ENCODE measurements at places on chromosomes 2 and 18.

GRCh38 chr2:130864830-130865800 is 28.4 kb downstream of the ARHGEF4 start:
- no peak for DNase-seq

GRCh38 chr2:9473308-9473984 is 905 bp upstream of the IAH1 start:
- no peak for DNase-seq

DNA sequence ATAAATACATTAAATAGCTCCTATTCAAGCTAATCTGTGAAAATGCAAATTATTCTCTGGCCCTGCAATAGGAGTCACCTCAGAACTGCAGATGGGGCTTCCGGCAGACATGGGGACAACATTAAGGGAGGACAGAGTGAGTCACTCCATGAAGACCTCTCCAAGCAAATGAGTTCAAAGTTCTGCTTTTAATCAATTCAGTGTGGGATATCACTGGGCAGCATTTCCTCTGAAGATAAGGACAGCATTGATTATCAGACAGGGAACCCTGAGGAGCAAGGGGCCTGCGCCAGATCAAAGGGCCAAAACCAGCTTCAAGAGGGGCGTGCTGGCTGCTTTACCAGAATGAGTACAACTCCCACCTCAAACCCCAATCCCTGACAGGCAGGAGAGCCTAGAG is 356.9 kb upstream of the KLHL29 start:
- no peak for DNase-seq

DNA sequence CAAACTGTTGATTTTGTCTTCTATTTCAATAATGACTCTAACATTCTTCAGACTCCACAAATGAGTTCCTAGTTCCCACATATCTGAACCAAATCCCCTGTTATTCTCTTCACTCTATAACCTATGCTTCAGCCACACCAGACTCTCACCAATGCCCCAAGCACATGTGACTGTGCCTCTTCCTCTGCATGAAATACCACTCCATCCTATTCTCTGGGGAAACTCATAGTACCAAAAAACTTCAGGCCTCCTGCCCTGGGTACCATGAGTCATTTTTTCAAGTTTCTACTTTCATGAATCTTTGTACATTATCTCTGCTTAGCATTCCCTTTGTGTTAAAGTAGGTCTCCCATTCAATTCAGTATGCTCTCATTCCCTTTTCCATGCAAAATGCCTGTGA is 353.2 kb downstream of the ZEB2 start:
- DNase-seq, result no peak

DNA sequence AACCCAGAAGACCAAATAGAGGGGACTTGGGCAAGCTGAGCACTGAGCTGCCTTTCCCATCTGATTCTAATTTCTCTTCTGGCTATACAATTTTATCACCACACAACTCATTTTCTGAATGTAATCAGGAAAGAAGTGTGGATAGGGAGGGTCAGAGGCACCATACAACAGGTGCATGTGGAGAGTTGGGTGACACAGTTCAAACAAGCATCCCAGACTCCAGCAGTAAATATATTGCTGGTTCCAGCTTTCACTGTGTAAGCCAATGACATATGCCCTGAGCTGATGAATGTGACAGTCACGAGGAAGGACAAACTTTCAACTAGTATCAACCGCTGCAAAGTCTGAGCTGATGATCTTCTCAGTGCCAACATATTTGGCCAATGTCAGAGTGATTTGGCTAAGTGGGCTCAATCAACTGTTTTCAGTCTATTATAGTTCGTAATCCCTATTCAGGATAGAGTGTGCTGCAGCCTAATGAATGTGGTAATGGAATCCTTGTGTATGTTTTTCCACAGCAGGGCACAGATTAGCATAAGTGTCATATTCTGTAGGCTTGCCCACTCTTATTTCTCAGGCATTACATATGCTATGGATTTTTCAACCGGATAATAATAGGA is 109.9 kb upstream of the MEIS1 start:
- DNase-seq, result no peak

DNA sequence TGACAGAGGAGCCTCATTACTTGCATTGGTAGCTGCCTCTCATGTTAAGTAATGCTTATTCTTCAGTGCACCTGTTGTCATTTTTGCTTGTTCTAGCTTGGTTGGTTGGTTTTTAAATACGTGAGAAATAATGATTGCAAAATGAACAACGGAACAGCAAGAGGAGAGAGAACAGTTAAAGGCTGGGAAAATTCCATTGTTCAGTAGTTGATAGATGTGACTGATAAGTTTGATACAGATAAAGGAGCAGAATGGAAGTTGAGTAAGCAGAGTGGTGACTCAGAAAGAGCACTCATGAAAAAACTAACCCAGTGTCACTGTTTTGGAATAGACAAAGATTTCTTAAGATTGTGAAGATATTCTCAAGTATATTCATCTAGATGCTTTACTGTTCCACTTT is 50.5 kb downstream of the MTA3 start:
- DNase-seq, result no peak

DNA sequence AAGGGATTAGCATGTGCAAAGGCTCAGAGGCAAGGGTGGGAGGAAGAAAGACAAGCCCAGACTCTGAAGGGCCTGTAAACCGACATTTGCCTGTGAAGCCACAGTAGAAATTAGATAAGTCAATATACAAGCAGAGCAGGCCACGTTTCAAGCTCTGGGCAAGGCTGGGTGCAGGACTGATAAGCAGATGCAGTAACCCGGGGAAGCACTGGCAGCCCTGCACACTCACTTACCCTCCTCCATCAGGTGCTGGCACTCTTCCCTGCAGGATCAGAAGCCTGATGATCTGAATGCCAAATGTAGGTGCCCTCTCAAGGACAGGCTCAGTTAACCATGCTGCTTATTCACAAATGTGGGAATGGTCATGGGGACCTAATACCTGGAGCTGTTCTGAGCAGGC is 46.3 kb upstream of the RAB12 start:
- no peak for DNase-seq

GRCh38 chr18:27713738-27714095 is 463.2 kb downstream of the CDH2 start:
- no peak for DNase-seq

DNA sequence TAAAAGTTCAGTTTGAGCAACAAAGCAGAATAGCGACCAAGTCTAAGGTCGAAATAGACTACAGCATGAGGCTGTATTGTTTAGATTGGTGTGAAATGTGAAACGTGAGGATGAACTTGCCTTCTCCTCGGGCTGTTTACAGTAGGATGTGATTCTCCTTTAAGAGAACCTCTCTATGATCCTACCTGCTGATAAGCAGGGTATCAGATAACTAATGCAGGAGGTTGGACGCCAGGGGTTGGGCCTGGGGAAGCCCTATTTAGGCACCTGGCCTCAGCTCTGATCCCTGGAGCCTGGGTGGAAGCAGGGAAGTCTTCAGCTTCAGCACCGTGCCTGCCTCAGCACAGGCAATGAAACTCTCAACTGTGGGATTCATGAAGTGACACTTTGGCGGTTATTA is 11.4 kb downstream of the CRYGD start:
- DNase-seq, result no peak

DNA sequence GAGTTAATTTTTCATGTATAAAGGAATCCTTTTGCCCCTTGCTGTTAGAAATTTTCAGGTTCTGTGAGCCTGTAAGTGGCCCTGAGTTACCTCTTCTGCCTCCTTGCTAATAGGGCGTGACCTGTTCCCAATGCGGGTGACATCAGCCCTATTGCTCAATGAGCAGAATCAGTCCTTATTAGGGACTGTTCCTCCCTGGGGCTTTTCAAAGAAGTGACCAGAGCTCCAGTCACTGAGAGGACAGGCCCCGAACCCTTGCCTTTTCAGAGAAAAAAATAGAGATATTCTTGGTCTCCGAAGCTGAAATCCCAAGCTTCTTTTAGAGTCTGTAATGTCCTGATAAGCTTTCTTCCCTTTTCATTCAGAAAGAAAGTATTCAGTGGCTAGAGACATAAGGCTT is 8.2 kb upstream of the APOB start:
- no peak for DNase-seq

DNA sequence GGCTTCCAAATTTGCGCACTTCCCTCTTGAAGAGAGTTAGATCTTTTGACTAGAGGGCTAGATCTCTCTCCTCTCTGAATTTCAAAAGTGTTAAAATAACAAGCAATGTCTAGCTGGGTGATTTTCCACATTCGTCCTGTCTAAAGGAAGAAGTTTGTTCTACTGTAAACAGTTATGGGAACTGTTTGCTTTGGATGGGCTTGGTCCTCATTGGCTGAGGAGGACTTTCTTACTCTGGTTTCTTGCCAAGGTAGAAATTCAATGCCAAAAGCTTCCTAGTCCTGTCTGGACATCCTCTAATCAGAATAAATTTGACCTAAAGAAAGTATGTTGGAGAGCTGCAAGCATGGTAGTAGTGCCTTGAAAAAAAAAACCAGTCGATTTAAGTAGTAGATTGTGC is 47.4 kb upstream of the RAPH1 start:
- DNase-seq, result no peak

GRCh38 chr2:230184727-230185578 is 34.8 kb downstream of the SP110 start:
- DNase-seq, result no peak

DNA sequence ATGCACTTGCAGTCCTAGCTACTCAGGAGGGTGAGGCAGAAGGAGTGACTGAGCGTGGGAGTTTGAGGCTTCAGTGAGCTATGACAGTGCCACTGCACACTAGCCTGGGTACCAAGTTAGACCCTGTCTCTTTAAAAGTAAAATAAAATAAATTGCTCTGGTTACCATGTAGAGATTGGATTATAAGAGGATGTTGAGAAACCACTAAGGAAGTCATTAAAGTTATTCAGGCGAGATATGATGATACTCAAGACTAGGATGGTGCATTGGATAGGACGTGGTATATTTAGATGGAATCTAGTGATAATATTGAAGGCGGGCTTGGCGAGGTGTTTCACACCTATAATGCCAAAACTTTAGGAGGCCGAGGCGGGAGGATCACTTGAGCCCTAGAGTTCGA is 50.6 kb downstream of the BMPR2 start:
- no peak for DNase-seq

GRCh38 chr2:133044556-133044955 is 374.6 kb upstream of the LYPD1 start:
- no peak for DNase-seq

- no peak for DNase-seq
These were observed 95.9 kb downstream of the MAP4K4 start for GRCh38 chr2:101793277-101793969.

GRCh38 chr2:120867290-120868241 is 131.9 kb downstream of the GLI2 start:
- DNase-seq, result no peak

DNA sequence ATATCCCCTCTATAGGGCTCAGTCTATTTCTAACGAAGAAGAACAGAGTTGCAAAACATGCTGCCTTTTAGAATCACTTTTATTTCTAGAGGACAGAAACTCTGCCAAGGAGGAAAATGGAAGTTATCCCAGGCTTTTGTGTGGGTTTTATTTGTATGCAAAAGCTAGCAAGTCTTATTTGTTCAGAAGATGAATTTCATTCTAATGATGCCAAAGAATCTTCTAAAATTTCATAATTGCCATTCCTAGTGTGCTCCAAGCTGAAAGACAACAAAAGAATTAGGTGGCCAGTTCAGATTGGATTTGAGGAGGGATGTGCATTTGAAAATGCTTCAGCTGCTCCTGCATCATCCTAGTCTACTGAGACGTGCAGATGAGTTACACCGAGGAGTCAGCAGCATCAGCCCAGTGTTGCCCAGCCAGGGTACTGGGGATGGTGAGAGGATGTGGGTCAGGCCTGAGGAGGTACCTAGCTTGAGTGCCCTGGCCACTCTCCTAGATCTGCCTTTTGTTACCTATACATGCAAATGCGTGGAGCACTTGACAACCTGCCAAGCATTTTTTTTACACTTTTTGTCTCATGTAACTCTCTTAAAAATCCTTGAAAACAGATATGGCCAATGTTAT is 80.1 kb downstream of the KCNS3 start:
- no peak for DNase-seq

DNA sequence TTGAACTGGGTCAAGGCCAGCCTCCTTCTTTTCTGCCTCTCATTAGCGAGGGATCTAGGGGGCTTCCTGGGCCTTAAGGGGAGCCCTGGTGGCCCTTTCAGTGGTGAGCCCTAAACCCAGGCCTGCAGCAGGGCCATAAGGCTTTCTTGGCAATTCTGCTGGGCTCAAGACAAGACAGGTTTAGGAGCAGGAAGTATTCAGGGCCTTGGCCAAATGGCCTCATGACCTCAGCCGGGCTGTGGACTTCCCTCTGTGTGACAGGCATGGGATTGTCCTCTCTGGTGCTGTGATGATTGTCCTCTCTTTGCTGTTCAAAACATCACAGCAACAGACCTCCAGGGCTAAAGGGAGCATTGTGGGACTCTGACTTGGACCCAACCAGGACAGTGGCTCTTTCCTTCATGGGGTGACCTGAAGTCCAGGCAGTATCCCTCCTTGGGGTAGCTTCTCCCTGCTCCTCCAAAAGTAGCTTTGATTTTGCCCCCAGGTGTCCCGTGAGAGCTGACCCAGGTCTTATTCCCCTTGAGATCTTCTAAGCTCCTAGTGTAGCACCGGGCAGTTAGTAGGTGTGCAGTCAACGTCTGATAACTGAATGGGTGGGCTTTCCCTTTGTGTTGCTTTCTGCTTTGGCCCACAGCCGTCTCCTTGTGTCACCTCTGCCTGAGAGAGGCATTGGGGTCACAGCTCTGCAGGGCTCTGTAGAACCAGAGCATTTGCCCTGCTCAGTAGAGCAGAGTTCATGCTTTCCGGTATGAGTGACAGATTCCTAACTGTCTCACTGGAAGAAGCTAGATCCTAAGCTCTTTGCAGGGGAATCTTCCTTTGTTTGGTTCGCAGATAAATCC is 14.7 kb downstream of the FOSL2 start:
- no peak for DNase-seq

DNA sequence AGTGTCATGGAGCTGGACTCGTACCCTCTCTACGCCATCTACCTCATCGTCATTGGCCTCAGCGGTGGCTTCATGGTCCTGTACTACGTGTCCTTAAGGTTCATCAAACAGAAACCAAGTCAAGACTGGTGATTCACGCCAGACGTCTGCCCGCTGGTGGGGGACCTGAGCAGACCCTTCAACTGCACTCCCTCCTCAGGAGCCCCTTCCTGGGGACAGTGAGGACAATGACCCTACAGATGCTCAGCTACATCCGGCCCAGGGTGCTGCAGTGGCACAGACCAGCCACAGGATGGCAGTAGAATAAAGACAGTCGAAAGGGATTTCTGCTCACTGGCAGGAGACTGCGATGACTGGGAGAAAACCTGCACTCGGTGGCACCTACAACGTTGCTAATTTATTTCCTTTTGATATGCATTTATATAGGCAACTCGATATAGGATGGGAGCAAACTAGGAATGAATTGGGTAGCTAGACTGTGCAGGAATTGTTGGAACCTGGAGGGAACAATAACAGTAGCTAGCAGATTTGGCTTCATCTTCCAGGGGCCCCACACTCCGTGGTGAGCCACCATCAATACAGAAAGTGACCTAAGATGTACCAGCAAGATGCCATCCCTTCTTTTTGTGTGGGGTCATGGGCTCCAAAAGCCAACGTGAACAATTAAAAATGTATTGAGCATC is 39.2 kb downstream of the ABCG8 start:
- DNase-seq, result peak; percentile 56

All from MM.1S (cell line).